ENCODE measurements at places on chromosomes 4 and X.

GRCh38 chr4:86007042-86007441 is 352.8 kb downstream of the MAPK10 start:
- no peak for DNase-seq

DNA sequence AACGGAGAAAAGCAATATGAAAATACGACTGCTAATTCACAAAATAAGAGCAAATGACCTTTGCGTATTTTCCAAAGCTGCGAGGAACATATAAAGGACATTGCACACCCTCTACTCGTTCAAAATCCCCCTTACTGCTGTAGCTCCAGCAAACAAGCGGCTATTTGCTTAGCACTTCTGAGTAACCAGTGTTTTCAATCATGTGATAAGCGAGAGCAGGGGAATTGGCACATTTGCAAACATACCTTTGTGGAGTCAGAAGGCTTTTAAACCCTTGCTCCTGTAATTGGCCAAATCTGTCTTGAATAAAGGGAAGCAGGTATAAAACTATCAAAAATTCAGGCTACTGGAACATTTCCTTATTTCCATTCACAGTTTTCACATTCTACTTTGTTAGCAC is 610.2 kb downstream of the UBE2NL start:
- no peak for DNase-seq

DNA sequence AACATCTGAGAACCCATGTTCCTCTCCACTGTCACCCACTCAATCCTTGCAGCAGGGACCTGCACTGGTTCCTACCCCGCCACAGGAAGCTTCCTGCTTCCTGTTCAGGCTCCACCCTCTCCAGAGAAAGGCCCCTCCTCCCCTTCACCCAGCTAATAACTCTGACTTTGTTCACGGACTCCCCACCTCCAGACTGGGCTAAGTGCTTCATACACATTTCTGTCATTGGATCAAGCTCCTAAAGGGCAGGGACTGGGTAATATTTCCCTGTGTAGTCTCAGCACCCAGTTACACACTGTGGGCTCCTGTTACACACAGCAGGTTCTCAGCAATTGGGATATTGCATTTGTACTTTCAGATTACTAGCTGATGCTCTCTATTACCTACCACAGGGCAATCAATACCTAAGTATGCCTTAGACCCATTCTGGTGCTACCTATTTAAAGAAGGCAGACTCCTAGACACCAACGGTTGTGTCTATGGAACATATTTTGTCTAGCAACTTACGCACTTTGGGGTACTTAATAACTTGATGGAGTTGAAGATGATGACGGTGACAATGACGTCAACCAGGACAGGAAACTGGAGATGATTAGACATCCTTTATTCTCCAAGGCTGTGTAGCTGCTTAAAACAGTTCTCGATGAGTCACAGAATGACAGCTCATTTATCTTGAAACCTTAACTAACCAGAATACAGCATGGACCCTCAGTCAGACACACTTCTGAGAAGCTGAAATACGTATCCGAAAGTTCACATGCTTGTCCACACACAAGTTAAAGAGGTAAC is 58.1 kb downstream of the MAML3 start:
- DNase-seq: no peak

DNA sequence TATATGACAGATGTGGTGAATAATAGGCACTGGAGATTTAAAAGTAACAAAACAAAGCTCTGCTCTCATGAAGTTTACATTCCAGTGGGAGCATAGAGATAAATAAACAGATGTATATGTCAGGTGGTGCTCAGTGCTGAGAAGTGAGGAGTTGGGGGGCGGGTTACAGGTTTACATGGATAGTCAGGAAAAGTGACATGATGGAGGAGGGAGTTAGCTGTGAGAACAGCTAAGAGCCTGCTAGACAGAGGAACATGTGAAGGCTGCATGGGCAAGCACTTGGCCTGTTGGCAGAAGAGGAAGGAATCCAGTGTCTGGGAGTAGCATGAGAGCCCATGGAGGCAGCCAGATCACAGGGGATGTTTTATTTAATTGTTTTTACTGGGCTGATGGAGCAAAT is 10.2 kb upstream of the TMEM156 start:
- DNase-seq: peak; percentile 58

DNA sequence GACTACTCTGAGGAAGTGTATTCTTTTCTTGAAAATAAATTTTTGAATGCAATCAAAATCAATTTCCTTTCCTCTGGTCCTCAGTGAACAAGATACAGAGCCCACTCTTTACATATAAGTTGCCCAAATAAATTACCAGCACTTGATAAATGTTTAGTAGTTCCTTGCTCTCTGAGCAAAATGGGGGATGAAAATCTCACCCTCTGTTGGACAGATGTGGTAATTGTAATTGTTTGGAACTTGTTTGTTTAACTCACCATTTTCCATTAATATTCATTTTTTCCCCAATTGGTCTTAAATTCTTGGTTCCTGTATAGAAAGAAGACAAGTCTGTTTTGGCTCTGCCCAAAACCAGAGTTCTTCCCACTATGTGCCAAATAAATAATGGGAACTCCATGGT is 146.3 kb downstream of the LDB2 start:
- no peak for DNase-seq

DNA sequence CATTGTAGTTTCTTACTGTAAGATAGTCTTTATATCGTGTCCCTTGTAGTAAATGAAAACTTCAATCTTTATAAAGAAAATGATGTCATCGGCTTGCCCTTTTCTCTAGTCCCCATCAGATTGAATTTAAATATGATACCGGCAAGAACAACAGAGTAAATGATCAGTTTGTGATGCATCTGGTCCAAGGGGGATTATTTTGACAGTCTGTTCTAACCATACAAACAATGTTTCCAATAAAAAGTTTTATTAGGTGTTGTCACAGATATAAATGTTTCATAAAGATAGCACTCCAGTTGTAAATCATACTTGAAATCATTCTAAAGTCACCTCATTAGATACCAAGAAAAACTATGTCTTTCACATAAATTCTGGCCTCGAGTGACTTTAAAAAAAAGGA is 72.3 kb downstream of the SLC9A6 start:
- no peak for DNase-seq

DNA sequence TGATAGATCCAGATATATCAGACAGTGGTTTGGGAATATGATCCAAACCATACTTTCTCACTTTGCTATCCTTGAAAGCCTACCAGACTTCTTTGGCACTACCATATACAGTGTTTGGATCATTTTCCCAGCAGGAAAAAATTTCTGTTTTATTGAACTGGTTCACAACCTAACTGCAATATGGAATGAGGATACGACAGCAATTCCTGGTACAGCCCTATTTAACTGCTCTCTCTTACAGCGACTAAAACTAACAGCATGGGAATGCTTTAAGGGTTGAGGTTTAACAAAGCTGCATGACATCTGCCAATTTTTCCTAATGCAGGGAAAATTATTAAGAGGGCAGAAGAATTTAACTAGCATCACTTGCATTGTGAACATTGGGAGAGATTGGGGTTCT is 47.3 kb downstream of the RS1 start:
- no peak for DNase-seq

DNA sequence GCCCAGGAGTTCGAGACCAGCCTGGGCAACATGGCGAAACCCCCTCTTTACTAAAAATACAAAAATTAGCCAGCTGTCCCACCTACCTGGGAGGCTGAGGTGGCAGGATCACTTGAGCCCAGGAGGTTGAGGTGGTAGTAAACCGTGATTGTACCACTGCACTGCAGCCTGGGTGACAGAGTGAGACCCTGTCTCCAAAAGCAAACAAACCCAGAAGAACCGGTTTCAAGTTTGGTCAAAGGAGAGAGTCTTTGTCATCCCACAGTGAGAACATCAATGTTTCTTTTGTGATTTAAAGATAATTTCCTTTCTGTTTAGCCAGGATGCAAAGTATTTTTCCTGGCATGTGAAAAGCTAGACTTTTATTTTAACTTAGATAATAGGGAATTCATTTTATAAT is 26.7 kb downstream of the PDK3 start:
- no peak for DNase-seq

GRCh38 chr4:89836031-89836745 is 773 bp downstream of the SNCA start:
- peak; percentile 61 for DNase-seq

DNA sequence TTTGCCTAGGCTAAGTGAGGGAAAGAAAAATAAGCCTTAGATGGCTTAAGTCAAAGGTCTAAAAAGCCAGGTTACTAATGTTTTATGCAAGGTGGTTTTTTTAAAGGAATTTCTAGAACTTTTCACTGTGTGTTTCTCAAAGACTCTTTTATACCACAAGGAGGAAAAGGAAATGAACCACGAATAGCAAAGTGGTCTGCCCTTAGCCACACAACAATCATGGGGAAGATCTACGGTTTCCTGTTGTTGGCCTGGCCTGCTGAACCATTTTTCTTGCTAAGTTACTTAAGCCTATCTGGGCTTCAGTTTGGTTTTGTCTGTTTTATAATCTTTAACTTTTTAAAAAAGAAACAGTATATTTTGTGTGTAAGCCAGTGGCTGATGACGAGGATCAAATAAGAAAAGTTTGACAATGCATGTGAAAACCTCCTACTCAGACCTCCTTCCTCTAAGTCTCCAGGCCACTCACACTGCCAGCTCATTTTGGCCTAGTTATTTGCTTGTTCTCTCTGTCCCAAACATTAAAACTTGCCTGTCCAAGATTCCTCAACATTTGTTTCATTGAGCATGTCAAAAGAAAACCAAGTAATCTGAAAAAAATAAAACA is 56.7 kb upstream of the COL25A1 start:
- no peak for DNase-seq

DNA sequence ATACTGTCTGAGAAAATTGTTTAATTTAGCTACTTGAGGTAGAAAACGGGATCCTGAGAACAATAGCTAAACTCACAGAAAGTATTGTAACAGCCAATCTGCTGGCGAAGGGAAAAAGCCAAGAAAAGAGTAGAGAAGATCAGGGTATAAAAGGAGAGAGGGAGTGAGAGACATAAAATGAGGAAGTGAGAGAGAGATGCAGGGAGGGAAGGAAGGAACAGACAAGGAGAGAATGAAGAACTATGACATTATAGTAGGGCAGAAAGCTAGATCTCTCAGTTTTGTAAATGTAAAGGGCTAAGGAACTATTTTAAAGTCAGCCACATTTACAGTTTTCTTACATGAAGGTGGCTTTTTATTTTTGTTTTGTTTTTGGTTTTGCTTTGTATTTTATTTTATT is 1.6 kb upstream of the GIMD1 start:
- no peak for DNase-seq

DNA sequence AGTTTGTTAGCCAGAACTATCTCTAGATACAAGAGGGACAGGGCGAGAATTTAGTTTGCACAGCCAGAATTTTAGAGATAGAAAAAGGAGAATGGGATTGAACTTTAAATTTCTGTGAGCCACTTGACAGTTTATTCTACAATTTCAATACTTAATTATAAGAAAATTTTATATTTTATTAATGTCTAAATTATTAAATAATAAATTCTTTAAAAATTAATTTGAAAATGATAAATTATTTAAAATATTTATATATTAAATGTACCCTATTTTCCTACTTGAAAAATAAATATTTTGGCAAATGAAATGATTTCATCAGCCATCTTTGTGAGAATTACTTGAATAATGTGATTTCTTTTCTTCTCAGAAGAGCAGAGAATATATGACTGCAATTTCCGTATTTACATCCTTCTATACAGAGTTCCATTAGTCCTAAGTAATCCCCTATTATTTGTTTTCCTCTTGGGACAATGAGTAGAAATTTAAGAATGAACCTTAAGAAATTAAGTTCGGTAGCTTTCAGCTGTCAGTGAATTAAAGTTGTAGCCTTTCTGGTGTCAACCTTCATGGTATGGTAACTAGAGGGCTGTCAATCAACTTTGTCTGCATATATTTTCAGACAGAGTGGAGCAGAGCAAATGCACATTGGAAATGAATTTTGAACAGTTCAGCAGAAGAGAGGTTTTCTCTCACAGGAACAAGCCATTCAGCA is 763.9 kb downstream of the PCDH18 start:
- DNase-seq: no peak

GRCh38 chrX:72366178-72366577 is 60.5 kb upstream of the CITED1 start:
- no peak for DNase-seq

DNA sequence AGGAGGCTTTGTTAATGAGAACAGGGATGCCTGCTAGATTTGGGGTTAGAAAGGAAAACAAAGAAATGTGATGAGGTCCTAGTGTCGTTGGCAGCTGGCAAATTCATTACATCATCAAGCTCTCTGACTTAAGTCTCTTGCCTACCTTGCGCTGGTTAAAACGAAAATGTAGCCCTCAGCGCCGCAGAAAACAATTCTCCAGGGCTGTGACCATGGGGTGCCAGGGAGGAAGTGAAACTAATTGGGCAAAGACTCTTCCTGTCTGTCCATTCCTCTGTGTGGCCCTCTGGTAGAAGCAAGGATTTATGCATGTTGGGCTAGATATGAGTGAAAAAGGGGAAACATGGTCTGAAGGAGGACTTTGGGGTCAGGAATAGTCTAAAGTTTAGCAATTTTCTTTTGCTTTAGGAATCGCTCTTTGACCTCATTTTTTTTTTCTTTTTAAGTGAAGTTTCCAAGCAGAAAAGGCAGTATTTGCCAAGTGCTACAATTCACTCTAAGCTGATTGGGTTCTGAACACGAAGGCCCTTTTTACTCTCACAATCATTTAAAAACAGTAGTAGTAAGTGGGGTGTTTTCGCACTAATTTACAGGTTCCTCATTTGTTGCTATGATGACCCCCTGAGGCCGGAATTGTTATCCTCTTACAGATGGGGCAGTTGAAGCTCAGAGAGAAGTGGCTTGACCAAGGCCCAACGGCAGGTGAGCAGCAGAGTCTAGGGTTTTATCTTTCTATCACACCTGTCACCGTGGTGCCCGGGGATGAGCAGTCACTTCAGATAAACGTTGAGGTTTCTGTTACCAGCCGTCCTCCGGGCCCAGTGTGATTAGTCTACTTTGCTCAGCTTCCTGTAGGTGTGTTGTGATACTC is 27.3 kb upstream of the CHRNA9 start:
- peak; percentile 63 for DNase-seq

- no peak for DNase-seq
Measured at GRCh38 chr4:174058846-174059245, 224.6 kb downstream of the FBXO8 start.

GRCh38 chr4:11341337-11342043 is 87.2 kb downstream of the HS3ST1 start:
- DNase-seq: no peak

GRCh38 chr4:80459918-80460473 is 124.5 kb downstream of the CFAP299 start:
- no peak for DNase-seq

- DNase-seq: no peak
Measured at GRCh38 chr4:65943076-65943475, 272.8 kb upstream of the EPHA5 start.

GRCh38 chrX:13697976-13698375 is 9.0 kb downstream of the RAB9A start:
- DNase-seq: no peak

GRCh38 chrX:69189576-69190371 is 24.5 kb upstream of the PJA1 start:
- peak; percentile 80 for DNase-seq

GRCh38 chr4:9808077-9808476 is 26.6 kb downstream of the DRD5 start:
- no peak for DNase-seq

DNA sequence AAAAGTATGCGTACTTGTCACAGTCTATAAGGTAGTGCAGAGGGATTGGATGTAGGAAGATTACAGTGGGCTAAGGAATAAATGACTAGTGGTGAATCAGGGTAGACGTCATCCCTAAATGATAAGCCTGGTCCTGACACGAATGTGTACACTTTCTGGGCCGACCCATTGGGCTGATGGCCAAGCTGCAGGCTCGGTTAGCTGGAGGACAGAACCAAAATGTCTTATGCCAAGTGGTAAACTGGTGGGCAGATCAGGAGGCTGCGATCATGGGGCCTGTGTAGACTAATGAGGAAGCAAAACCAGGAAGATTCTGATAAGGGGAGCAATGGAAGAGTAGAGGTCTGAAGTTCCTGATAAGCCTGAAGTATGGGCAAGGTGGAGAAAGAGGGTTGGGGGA is 272.8 kb upstream of the GATB start:
- no peak for DNase-seq

All from globus pallidus (tissue), 1 donor.